ENCODE measurements at places on chromosomes 1 and 21.

DNA sequence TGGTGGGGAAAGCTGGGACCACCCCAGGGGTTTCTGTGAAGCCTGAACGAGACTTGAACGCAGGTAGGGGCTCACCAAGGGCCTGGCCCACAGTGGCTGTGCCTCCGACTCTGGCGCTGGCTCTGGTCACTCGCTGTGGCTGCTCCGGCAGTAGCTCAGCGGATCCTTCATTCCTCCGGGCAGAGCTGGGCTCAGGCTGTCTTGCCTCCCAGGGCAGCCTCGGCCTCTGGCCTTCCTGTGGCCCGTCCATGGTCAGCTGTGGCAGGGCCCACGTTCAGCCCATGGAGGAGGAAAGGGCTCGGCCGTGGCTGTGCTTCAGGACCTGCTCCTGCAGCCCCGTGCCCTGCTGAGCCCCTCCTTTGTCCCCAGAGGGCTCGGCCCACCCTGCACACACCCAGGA is 162.9 kb upstream of the C1orf174 start:
- DNase-seq: no peak

DNA sequence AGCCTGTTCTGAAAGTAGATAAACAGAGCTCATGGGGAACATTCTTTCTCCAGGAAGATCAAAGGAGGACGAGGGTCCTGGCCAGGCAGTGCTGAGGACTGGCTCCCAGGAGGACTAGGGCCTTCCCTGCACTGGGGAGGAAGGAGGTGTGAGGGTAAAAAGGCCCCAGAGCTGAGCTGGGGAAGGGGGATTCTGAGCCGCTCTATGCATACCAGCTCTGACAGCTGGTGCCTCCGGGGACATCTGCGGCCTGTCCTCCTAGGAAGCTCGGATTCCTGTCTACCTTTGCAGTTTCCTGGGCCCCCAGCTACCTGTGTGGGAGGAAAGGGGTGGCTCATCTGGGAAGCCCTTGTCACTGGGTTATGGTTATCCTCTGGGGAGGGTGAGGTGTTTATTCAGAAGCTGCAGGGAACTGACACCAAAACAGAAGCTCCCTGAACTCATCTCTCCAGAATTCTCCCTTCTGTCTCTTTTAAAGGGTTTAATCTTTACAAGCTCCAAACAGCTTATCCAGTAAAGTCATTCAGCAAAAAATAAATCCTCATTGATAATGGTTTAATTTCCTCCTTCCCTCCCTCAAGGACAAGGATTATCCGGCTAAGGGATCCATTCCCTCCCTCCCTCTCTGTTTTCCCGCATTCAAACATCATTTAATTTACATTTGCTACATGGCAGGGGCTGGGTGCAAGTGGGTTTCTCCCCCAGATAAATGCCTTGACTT is 31.0 kb downstream of the NENF start:
- DNase-seq: no peak

- DNase-seq: no peak
These were observed 15.6 kb downstream of the TRAPPC10 start for GRCh38 chr21:44027607-44028286.

DNA sequence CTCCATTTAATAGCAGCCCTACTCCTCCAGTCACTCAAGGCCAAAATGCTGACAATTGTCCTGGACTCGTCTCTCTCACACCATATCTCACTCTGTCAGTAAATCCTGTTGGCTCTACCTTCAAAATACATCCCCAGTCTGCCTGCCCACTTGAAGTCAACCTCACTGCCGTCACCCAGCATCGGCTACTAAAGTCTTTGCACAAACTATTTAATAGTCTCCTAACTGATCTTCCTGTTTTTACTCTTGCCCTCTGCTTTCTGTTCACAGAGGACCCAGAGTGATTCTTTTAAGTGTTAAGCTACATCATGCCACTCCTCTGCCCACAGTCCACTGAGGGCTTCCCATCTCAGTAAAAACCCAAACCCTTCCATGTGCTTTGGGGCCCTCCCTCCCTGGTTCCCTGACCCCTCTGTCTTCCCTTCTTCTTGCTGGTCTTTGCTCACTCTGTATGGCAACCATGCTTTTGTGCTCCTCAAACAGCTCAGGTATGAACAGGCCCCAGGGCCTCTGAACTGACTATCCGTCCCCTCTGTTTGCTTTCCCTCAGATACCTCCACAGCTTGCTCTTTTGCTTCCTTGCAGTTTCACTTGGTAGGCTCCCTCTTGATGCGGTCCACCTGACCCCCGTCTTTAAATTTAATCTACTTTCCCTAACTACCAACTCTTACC is 19.0 kb downstream of the RNASEL start:
- no peak for DNase-seq

DNA sequence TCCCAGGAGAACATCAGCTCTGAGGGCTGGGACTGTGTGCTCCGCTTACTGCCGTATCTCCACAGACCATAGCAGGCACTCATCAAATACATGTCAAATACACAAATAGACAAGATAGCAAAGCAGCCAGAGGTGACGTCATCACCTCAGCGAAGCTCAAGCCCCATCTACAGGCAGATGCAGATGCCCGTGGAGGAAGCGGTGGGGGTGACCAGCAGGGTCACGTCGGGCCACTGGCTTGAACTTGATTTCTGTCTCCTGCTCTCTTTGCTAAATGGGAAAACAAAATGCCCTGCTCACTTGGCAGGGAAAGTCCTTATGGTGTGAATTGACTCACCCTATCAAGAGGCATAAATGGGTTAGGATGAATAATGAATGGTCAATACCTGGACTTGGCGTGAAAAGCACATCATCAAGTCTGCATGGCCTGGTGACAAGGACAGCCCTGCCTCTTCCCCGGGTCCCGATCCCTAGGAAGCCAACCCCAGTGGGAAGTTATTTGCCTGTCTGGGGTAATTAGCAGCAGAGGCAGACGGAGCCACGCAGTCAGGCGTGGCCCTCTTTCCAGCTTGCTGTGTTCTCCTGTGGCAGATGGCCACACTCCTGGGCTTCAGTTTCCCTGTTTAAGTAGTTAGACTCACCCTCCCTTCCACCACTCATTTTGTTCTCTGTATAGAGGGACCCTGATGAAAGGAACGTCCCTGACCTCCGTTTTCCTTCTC is 536.0 kb downstream of the NPHP4 start:
- DNase-seq: no peak

- no peak for DNase-seq
These were observed 137.4 kb downstream of the C1orf21 start for GRCh38 chr1:184524248-184524647.

DNA sequence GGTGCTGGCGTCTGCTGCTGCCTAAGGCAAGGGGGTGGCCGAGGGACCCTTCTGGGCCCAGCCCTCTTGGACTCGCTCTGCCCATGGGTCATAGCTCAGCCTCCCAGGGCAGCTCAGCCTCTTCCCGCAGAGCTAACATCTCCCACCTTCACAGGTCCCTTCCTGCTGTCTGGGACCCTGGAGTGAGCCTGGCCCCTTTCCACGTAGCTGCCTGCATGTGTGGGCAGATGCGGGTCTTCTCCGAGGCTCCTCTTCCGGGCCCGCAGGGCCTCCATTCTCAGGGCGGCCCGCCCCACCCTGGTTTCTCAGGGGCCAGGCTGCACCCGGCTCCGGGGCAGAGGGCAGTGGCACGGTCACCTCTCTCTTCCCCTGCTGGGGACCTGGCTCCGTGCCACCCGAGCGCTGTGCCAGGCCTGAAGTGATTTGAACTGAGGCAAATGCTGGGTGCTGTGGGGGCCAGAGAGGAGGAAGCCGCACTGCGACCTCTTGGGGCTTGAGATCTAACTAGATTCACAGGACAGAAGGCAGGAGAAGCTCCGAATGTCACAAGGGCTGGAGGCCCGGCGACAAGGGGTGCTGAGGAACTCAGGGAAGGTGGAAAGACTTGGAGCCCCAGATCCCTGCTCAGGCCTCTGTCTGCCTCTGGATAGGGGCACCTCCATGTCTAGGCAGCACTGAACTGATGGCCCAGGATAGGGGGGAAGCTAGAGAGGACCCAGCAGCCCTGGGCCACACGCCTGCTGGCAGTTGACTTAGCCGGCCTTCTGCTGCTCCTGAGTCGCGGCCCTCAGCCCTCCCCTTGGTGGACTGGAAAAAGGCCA is 40.7 kb downstream of the COQ8A start:
- no peak for DNase-seq

DNA sequence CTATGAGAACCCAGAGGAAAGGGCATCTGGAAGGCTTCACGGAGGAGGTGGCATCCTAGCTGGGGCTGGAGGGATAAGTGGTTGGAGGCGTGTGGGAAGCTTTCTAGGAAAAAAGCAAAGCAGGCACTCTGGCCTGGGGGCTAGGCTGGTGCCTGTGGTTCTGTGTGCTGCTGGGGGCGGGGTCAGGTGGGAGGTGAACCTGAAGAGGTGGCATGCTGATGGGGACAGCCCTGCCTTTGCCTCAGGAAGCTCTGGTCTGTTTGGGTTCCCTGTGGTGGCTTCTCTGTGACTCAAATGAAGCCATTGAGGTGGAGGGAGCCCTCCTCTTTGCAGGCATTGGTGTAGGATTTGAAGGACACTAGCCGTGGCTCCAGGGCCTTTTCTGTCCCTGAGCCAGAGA is 221.6 kb upstream of the POU3F1 start:
- no peak for DNase-seq

GRCh38 chr1:85307987-85308832 is 31.8 kb upstream of the BCL10 start:
- peak; percentile 28 for DNase-seq
